ENCODE measurements at places on chromosomes 1 and 21. TPM values are rescaled to one million over a fixed set of nuclear protein-coding genes. Genes with fewer than 3 reads are reported as not detected.

The NTMT2 gene
- not detected for total RNA-seq

The GPR153 gene
- 3.7 TPM for total RNA-seq

The C1orf116 gene
- total RNA-seq, result under 0.01 TPM

The CFHR5 gene
- not detected for total RNA-seq

The SLC9C2 gene
- total RNA-seq, result not detected

The GPR52 gene
- total RNA-seq, result 2.5 TPM

The AMY1A gene
- not detected for total RNA-seq

The C4BPA gene
- not detected for total RNA-seq

The COL16A1 gene
- total RNA-seq, result 58.5 TPM

The SAMSN1 gene
- total RNA-seq, result not detected

The OR2L5 gene
- total RNA-seq, result not detected

All from subcutaneous preadipocyte (primary cell).